ENCODE measurements at places on chromosomes 7 and 10.

GRCh38 chr7:156842740-156843140 is 50.2 kb downstream of the LMBR1 start:
- no peak for DNase-seq

- DNase-seq: no peak
Measured at GRCh38 chr7:23242321-23242720, 4.3 kb upstream of the GPNMB start.

DNA sequence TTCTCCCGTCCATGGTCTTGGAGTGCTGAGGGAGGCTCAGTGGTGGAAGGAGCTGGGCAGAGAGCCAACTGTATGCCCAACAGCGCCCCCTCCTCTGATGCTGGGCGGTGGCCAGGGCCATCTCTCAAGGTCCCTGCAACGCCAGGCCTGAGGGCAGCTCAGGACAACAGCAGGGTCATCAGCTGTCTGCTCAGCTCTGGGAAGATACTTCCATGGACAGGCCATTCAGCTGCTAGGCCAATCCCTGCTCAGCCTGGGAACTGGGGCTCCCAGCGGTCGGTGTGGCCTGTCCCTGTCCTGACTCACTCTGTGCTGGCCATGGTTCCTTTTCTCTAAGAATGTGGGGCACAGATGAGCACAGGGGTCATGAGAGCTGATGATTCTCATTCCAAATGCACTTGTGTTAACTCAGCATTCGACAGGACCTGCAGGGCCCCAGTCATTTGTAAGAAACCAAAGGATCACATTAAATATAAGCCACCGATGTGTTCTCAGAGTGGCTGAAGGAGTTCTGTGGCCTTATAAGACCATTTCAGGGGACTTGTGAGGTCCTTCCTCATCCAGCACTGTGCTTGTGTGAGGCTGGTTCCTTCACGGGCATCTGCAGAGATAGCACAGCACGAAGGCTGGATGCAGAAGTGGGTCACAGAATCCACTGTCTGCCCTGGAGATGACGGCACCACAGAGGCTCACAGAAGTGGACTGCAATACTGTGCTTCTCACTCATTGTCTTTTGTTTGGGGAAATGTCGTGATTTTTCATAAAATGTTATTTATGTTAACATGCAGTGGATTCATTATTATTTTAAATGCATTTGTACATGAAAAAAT is 73.0 kb downstream of the ADCY1 start:
- DNase-seq: no peak

DNA sequence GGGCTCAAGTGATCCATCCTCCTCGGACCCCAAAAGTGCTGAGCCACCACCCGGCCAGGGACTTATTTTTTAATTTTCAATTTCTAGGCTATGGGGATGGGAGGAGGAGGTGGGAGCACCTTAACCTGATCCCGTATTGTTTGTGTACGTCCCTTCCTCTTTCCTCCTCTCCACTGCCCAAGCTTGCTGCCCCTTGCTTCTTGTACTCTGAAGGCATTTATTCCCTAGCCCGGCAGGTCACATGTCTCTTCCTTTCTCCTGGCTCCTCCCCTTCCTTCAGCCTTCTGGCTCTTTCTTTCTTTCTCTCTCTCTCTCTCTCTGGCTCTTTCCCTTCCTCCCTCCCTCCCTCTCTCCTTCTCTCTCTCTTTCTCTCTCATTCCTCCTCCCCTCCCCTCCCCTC is 56.0 kb downstream of the COL26A1 start:
- DNase-seq: no peak

DNA sequence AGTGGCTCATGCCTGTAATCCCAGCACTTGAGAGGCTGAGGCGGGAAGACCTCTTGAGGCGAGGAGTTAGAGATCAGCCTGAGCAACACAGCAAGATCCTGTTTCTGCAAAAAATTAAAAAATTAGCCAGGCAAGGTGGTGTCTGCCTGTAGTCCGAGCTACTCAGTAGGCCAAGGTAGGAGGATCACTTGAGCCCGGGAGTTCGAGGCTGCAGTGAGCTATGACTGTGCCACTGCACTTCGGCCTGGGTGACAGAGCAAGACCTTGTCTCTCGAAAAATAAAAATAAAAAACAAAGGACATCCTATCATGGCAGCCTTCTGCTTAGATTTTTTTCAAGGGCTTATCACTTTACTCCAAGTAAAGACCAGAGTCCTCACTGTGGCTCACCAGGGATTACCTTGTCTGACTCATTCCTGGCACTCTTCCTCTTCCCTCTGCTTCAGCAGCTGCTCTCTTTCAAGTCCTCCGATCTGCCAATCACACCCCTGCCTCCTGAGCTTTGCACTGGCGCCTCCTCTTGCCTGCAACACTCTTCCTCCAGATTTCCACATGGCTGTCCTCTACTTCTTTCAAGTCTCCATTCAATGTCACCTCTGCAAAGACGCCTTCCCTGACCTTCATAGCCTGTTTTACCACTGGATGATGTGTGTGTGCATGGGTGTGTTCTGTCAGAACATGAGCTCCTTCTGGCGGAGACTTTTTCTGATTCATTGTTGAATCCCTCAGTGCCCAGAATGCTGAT is 7.7 kb downstream of the PRTFDC1 start:
- peak; percentile 22 for DNase-seq

DNA sequence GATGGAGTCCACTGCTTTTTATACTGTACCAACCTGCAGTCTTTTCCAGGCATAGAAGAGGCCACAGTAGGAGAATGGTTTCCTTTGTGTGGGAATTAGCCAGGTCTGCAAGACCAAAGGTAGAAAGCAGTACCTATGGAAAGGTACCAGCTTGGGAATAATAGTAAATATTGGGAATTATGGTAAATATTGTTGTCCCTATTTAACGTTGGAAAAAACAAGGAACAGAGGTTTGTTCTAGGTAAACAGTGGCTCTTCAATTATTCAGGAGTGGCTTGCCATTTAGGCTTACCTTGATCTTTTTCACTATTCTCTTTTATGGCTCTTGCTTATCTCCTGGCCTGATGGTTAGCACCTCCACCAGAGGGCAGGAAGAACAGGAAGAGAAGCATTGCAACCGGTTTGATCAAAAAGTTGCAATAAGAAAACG is 43.9 kb upstream of the GSAP start:
- DNase-seq: no peak

- no peak for DNase-seq
Measured at GRCh38 chr10:79184657-79185056, 115.9 kb downstream of the ZMIZ1 start.

GRCh38 chr7:2384354-2385243 is 18.8 kb upstream of the CHST12 start:
- no peak for DNase-seq

DNA sequence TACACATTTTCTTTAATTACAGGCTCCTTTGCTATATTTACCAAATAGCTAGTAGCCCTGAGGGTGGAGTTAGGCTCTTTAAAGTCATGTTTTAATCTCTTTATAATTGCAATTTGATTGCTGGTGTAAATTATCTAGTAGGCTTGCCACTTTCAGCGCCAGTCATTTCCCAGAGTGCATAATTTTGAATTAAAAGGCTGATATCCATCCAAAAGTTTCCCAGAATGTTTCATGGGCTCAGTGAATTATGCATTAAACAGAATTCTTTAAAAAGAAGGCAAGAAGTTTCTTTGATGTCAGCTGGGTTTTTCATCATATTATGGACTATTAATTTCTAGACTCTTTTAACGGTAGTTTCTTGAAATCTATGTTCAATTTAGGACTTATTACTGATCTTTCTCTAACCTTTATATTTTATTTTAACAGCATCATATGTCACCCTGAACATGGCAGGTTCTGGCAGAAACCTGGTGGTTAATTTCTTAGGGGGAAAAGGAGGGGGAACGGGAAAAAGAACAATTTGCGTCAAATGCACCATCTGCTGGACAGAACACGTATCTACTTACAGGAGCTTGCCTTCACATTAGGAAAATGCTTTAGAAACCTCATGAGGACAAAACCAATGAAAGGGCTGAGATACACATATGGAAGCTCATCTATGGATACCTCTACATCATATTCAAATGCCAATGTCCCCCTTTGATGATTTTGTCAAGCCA is 171.1 kb downstream of the GRM3 start:
- DNase-seq: peak; percentile 60
